ENCODE measurements at places on chromosomes 5 and 9.

DNA sequence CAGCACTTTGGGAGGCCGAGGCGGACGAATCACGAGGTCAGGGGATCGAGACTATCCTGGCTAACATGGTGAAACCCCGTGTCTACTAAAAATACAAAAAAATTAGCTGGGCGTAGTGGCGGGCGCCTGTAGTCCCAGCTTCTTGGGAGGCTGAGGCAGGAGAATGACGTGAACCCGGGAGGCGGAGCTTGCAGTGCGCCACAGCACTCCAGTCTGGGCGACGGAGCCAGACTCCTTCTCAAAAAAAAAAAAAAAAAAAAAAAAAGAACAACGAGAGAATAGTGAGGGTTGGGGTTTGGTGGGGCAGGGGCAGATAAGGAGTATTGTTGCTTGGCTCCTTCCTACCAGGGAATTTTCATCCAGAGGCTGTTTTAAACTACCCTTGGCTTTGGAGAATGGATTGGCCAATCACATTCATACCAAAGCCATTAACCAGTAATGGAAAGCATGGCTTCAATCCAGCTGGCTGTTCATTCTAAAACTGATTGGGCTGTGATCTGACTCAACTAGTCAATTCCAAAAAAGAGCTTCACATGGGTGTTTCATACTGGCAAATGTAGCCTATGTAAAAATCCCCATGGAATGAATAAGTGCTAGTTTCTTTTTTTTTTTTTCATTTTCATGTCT, 64.4 kb downstream of the PLCXD3 start:
- no peak for DNase-seq

GRCh38 chr9:37836386-37836785, 35.8 kb downstream of the DCAF10 start:
- DNase-seq: no peak

GRCh38 chr5:149549461-149550267, 1.6 kb downstream of the CSNK1A1 start:
- peak; percentile 63 for DNase-seq

- DNase-seq: no peak
Measured at GRCh38 chr9:87556821-87557220, 59.2 kb downstream of the DAPK1 start.

DNA sequence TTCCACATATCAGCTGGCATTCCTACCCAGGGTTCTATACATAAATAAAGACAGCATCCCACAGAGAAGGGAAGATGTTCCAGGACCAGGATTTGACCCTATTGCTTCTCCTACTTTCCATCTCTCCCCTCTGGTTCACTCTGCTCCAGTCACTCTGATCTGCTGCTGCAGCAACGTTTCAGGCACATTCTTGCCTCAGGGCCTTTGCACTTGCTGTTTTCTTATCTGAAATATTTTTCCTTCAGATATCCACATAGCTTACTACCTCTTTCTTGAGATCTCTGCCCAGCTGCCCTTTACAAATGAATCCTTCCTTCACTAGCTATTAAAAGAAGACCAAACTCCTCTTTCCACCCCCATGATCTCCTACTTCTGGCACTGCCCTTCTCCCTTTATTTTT, 204.5 kb downstream of the SPOCK1 start:
- no peak for DNase-seq
